ENCODE measurements at places on chromosomes 12 and 14. TPM values are rescaled to one million over a fixed set of nuclear protein-coding genes. Genes with fewer than 3 reads are reported as not detected.

The SETD3 gene
- total RNA-seq: 56.4 TPM

The CLEC1B gene
- not detected for total RNA-seq

The CAPS2 gene
- 3.6 TPM for total RNA-seq

The CLEC1A gene
- not detected for total RNA-seq

The RTN1 gene
- 15.4 TPM for total RNA-seq

The ANO4 gene
- 2.0 TPM for total RNA-seq

The COCH gene
- total RNA-seq: not detected

The OVCH1 gene
- not detected for total RNA-seq

The PLBD1 gene
- 1.2 TPM for total RNA-seq

The RFX4 gene
- not detected for total RNA-seq

The NGB gene
- not detected for total RNA-seq

The CPM gene
- 3.0 TPM for total RNA-seq
